ENCODE measurements at places on chromosomes 13 and 19. TPM values are rescaled to one million over a fixed set of nuclear protein-coding genes. Genes with fewer than 3 reads are reported as not detected.

CACNG8 gene
- not detected for total RNA-seq

GRCh38 chr19:10270616-10271394, at the start of gene ICAM1:
ICAM1 (plus strand) TSS chr19:10271120; CDS start chr19:10271160, 40 bp downstream.
- DNase-seq, result peak; percentile 89

DNA sequence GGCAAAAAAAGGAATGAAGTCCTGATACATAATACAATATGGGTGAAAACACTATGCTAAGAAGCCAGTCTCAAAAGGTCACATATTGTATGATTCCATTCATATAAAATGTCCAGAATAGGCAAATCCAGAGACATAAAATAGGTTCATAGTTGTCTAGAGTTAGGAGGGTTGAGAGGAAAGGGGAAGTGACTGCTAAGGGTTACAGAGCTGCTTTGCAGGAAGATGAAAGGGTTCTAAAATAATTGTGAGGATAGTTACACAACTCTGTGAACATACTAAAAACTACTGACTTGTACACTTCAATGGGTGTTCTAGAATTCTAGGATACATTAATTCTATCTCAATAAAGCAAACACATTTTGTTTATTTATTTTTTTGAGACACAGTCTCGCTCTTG, 25.7 kb downstream of the CAB39L start:
- no peak for DNase-seq

FXYD5 gene
- 358 TPM for total RNA-seq

DNA sequence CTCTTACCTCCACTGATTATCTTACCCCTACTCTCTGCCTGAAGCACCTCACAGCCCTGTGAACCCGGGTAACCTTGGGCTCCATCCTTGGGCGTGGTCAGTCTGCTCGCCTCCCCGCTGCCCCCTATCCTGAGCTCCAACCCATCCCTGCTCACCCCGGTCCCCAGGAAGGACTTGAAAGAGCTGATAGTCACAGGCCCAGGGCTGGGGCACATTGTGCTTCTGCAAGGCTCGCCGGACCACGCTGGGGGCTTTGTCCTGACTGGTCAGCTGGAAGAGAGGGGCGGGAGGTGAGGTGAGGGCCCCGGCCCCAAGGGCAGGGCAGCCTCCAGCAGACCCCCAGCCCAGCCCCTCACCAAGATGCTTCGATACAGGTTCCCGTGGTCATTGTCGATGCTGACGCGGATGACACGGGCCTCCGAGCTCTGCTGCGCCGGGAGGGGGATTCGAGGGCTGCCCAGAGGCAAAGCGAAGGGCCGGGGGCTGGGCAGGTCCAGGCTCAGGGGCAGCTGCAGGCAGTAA, 13.0 kb upstream of the EPOR start:
- no peak for DNase-seq

ADGRE3 gene
- 0.30 TPM for total RNA-seq

- DNase-seq, result no peak
Measured at GRCh38 chr13:110894086-110894485, 20.8 kb downstream of the ANKRD10 start.

ODAD3 gene
- 0.25 TPM for total RNA-seq

DNA sequence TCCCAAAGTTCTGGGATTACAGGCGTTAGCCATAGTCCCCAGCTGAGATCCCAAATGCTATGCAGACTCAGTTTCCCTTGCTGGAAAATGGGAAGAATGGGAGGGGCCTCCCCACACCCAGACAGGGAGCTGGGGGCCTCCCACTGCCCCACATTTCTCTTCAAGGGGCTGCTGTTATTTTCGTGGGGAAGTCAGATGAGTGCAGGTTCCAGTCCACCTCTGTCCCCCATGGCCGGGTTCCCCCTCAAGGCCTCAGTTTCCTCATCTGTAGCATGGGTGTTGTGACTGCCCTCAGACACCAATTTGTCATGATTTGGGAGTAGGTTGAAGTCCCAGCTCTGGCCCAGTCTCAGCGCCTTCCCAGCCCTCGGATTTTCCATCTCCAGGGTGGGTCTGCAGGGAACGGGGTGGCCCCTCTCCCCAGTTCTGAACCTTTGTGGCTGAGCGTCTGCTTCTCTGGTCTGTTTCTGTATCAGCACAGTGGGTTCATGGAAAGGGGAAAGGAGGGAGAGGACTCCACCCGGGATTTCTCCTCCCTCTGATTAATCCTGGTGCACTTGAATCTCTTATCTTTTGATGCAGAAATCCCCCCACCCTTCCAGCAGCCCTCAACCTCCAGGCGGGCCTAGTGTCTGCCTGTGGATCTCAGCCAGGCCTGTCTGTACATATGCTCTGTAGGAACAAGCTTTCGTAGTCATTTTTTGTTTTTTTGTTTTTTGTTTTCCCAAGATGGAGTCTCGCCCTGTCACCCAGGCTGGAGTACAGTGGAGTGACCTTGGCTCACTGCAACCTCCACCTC, 12.2 kb downstream of the NFIC start:
- DNase-seq, result no peak

ZNF613 gene
- 4.2 TPM for total RNA-seq

FXYD1 gene
- 1.9 TPM for total RNA-seq

GRCh38 chr13:52411629-52412028, 5.7 kb upstream of the THSD1 start:
- no peak for DNase-seq

DNA sequence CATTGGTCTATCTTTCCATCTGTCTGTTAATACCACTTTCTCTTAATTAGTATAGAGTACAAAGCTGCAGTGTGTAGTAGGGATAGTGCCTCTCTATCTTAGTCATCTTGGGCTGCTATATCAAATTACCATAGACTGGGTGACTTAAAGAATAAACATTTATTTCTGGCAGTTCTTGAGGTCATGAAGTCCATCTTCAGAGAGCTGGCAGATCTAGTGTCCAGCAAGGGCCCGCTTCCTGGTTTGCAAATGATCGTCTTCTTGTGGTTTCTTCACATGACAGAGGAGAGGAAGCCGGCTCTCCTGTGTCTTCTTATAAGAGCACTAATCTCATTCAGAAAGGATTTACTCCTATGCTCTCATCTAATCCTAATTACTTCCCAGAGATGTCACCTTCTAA, 6.1 kb downstream of the ZNF700 start:
- DNase-seq, result no peak

DNA sequence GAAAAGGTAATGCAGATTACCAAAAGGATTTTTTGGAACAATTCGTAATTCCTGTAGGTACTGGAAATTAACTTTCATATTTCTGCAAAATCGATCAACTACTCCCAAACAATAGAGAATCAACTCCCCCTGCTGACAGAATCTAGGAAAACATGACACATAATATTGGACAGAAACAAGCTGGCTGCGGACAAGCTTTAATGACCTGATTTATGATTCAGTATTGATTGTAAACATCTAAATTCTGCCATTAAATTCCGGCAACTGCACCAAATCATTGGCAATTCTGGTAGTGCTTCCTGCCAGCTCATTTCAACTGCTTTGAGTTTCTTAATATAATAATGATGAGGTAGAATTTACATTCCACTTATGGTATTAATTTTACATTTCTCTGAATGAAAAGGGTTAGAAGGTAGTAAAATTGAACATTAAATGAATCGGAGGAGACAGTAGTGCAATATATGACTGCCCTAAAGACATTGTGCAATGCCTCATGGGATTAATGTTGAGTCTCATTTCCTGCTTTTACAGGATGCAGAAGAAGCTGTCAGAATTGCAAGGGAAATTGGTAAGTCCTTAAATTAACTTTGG, 146.5 kb downstream of the PCCA start:
- no peak for DNase-seq

DNA sequence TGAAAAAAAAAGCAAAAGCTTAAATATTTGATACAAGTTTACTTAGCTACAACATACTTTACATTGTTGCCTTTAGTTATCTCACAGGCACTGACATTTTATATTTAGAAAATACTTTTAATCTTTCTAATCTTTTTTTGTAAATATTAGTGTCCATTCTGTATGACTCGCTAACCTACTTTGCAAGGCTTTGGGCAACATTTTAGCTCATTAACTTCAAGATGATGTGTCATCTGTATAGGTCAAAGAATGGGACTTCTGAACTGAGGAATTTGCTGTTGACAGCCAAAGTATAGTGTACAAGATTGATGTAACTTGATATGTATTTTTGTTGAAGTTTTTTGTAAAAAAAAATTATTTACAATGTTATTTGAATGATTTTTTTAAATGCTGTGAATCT, 2.7 kb upstream of the C1QTNF9 start:
- DNase-seq, result no peak

KIR3DL1 gene
- total RNA-seq, result not detected

DNA sequence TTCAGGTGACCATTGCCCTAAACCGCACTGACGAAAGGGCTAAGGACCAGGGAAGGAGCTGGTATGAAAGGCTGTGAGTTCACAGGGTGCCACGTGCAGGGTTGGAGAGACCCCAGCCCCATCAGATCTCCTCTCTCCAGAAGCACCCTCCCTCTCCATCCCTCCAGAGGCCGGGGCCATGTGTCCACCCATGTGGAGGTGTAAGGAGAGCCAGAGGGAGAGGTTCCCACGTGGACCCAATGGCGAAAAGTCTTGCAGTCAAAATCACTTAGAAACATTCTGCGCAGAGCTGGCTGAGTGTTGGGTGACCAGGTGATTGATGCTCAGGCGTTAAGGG, 168.3 kb downstream of the COL4A1 start:
- no peak for DNase-seq

GRCh38 chr13:74136084-74136658, 2.0 kb upstream of the KLF12 start:
- peak; percentile 56 for DNase-seq

DNA sequence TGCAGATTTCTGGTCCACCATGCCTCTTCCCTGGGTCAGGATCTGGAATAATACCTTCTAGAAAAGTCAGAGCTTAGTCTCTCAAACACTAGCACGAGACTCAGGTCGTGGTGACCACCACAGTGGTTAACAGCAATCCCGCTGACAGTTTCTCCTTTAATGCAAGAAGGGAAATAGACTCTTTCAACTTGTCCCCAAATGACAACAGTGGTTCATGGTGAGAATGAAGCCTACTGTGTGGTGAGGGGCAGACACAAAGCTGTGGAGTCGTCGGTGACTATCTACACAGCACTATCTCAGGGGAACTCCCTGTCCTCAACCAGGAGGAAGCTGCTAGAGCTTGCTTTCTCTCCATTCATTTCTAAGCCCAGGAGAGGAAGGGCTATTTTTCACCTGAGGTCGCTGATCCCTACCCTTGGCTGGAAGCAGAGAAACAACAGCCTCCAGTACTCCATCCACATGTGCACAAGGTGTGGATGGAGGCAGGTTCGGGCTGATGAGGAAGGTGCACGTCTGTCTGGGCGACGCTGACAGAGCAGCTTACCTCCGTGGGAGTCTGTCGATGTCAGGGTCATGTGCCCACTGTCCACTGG, 72.4 kb downstream of the STK24 start:
- peak; percentile 60 for DNase-seq

GJA3 gene
- 0.26 TPM for total RNA-seq

DNA sequence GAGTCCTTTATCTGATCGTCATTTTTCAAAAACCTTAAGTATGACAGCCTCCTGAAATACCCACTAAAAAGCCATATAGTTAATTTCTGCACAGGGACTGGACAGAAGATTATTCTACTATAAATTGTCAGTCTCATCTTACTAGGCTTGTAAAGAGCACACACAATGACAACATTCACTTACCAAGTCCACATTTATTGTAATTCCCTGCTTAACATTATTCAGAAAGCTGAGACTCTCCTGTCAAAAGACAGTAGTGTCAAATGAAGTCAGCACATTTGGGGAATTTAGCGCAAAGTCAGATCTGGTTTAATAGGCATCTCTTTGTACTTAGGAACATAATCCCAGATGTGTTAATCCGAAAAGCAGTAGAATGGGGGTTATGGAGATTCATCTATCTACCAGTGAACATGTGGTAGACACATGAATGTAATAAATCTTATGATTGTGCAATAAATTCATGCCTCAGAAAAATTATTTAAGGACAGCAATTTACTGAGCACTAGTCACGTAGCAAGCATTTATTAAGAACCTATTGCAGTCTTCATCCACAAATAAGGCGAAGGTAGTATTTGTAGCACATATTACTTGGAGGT, 224.6 kb upstream of the GPC6 start:
- DNase-seq, result no peak

DNA sequence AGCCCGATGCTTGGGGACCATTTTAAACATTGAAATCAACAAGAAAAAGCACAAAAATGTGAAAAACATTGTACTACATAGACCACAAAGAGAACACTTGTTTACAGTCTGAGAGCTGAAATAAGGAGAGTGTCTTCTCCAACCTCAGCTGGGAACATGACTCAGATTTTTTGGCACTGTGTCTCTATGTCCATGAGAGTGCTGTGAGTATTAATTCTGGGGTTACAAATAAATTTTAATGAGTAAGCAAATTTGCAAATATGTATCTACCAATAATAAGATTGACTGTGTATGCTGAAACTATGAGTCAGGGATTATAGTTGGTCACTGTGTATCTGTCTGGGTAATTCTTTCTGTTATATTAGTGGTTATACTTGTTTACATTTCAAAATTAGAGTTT, 174.0 kb downstream of the DCT start:
- no peak for DNase-seq

PCID2 gene
- total RNA-seq, result 72.8 TPM

ERVK3-1 gene
- total RNA-seq, result 53.6 TPM

CALR3 gene
- not detected for total RNA-seq

GRCh38 chr13:109743706-109744453, 42.5 kb downstream of the IRS2 start:
- DNase-seq, result peak; percentile 48

- no peak for DNase-seq
Measured at GRCh38 chr19:42524943-42525342, 3.3 kb downstream of the CEACAM1 start.

GRCh38 chr19:45640849-45641273, 1.7 kb upstream of the EML2 start:
- peak; percentile 77 for DNase-seq

FFAR3 gene
- 3.1 TPM for total RNA-seq

ZSCAN18 gene
- 23.1 TPM for total RNA-seq

KLC3 gene
- total RNA-seq, result 0.11 TPM

- DNase-seq, result no peak
Measured at GRCh38 chr13:73677048-73677601, 457.1 kb downstream of the KLF12 start.

SIGLEC10 gene
- total RNA-seq, result 0.48 TPM

DNA sequence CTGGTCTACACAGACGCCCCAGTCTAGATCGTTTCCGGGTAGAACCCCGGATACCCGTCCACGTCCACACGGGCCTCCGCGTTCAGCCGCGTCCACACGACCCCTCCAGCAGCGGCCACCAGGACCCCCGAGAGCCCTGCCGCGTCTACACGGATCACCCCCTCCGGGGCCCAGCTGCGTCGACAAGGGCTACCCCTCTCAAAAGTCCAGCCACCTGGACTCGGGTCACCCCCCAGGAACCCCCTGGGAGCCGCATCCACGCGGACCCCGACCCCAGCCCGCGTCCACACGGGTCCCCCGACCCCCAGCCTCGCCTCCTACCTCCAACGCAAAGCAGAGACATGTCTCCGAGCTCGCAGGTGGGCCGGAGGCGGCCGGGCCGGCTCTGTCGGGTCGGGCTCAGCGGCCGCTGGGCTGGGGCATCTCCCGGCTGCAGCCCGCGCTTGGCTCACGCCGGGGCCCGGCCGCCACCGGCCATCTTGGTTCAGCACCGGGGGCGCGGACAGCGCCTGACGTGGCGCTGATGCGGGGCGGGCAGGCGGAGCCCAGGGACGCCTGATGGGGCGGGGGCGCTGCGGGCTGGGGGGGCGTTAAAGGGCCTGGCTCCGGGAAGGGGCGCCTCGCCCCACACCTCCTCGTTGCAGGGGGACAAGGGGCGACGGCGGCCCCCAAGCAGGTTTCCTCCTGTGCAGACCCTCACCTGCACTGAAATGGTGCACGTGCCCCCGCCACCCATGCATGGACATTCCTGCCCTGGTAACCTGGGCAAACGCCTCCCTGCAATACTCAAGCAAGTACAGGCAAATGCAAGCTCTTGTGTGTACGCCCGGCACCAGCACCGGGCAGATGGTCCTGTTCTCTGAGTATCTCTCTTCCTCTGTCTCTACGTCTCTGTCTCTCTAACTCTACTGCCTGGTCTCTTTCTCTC, at the start of gene UNC13A:
TSS of gene UNC13A (minus strand) at position 498 of the 928 bp plus-strand sequence. CDS start at position 343, 155 bp downstream.
- peak; percentile 75 for DNase-seq
